HFF-Myc (cell line): ENCODE measurements at places on chromosomes 7 and 10.

GRCh38 chr10:62186999-62187675 is 81.5 kb downstream of the RTKN2 start:
- no peak for DNase-seq

DNA sequence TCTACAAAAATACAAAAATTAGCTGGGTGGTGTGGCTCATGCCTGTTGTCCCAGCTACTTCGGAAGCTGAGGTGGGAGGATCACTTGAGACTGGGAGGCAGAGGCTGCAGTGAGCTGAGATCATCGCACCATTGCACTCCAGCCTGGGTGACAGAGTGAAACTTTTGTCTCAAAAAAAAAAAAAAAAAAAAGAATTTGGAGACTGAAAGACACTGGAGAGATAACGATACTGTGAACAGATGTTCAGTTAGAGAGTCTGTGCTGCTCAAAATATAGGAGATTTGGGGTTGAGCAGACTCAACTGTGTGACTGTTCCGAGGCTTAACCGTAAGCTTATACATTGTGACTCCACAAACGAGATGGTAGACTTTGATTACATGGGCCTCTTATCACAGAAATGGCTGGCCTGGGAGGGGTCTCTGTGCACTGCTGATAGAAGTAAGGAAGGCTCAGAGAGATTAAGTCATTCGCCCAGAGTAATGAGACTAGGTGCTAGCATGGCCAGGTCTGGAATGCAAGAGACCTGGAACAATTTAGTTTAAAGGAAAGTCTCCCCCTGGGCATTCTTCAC is 19.4 kb downstream of the WBP1L start:
- DNase-seq, result no peak

GRCh38 chr10:13707156-13707881 is 120.6 kb downstream of the PRPF18 start:
- peak; percentile 84 for DNase-seq

- no peak for DNase-seq
These were observed 259.6 kb downstream of the SUGCT start for GRCh38 chr7:40394400-40394799.

DNA sequence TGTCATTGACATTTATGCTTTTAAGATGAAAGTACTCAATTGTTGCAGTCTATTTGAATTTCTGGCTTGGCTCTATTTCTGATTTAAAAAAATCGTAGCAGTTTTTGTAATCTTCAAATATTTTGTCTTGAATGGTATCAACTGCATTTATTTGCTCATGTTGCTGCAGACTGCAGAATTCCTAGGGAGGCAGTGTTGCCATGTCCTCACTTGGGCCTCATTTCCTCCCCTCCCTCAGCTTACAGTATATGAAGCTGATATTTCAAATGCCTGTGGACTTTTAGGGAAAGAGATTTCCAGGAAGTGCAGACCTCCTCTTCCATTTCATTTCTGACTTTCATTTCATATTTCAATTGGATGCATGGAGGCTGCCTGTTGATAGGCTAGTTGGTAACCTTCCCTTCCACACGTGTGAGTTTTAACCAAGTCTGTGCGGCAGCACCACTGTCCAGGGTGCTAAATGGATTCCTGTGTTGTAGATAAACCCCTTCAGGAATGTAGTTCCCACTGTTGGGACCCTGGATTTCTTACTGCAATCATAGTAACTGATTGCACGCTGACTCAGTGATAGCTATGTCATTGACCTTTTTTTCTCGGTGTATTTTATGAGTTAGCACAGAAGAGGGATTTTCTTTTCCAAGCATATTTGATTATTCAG is 17.5 kb downstream of the VPS50 start:
- DNase-seq, result no peak

DNA sequence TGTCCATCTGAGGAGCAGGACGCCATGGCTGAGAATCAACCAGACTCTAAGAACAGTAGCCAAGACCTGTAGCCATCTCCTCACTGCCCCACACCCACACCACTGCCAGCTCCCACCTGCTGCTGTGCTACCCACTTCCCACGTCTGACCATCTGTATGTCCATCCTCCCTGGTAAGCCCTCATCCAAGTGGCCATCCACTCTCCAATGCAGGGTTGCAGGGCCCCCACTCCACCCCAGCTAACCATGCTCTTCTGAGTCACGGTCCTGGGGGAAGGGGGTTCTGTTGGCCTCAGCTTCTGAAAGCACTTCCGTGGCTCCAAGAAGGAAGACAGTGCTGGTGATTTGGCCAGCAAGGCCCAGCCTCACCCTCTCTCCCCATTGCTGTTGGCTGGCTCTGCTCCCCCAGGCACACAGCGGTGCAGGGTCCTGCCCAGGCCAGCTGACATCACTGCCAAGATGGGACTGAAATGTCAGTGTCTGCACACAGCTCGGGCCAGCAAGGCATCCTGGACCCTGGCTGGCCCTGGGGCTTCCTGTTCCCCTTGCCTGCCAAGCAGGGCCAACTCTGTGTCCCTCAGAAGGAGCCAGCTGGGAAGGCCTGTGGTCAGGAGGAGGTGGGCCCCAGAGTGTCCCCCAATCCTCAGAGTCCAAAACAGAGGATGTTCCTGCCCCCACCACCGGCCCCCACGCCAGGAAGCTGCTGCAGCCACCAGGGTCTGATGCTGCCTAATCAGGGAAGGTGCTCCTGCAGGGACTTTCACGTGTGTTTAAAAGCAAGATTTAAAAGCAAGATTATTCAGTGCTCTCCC is 17.5 kb downstream of the RASGEF1A start:
- no peak for DNase-seq

- DNase-seq, result no peak
These were observed 5.6 kb downstream of the AKR1B15 start for GRCh38 chr7:134554417-134554966.

DNA sequence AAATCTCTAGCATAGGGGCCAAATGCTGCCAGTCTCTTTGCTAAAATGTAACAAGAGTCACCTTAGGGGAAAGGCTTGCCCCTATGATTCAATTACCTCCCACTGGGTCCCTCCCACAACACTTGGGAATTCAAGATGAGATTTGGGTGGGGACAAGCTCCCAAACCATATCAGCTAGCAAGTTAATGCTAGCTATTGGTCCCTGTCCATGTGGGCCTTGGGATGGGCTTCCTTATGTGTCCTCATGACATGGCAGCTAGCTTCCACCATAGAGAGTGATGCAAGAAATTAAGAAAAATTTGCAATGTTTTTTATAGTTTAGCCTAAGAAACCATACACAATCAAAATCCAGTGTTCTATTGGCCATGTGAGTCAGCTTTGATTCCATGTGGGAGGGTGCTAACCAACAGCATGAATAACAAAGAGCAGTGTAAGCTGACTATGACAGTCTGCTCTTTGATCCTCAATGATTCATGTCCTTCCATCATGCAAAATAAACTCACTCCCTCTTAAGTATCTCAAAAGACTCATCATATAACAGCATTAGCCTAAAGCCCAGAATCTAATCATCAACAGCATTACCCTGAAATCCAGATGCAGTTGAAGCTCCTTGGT is 21.7 kb upstream of the ZNF365 start:
- peak; percentile 7 for DNase-seq

- no peak for DNase-seq
These were observed 29.4 kb upstream of the LYZL1 start for GRCh38 chr10:29259498-29259897.

DNA sequence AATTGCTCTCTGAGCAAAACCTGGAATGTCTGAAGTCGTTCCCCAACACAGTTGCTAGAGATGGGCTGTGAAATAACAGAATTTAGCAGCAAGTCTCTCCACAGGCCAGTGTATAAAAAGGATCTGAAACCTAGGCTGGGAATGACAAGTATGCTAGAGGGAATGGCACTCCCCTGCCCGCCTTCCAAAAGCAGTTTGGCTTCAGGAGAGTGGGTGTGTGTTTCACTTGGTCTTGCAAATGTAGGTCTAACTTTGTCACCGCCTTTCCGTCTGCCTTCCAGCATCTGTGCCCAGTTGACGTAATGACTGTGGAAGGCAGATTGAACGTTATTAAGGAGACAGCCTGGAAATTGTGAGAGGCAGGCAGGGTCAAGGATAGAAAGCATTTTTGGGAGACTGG is 18.0 kb upstream of the MTURN start:
- DNase-seq, result no peak

DNA sequence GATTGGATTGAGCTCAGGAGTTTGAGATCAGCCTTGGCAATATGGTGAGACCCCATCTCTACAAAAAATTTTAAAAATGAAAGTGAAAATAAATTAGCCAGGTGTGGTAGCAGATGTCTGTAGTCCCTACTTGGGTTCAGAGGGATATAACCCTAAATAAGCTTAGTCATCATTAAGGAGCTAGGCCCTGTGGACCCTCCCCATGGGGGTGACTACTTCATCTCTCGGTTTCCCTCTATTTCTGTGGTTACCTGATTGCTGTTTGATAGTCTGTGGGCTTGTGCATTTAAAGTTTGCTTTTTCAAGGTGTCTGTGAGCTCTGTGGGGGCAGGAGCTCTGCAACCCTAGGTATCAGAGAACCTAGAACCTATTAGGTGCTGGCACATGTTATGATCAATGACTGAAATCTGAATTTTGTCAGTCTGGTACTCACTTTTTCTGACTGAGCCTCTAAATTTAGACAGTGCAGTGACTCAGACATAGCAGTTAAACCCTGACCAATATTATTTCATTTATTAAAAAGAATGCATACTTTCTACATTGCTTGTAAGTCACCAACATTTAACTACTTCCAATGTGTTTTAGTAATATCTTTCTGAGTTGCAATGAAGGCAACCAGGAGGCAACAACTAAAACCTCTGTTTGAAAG is 8.1 kb upstream of the CUZD1 start:
- DNase-seq, result no peak

GRCh38 chr7:2990949-2991470 is 52.7 kb downstream of the CARD11 start:
- no peak for DNase-seq

DNA sequence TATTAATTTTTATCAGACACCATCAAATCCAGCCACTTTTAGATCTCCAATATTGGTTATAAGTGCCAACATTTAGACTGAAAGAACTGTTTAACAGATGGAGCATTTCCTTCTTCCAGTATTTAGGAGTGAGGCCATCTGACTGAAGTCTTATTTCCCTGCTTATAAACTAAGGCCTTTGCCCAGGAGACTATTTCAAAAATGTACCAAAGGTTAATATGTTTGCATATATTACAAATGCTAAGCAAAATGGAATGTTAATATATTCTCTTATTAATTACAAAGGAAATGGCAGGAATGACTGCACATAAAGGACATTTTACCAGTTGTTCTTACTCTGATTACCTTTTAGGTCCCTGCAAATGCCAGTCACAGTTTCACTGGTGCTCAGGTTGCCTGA is 238.9 kb upstream of the PLXNA4 start:
- DNase-seq, result no peak

GRCh38 chr10:98269435-98269912 is 1.5 kb upstream of the LOXL4 start:
- no peak for DNase-seq

DNA sequence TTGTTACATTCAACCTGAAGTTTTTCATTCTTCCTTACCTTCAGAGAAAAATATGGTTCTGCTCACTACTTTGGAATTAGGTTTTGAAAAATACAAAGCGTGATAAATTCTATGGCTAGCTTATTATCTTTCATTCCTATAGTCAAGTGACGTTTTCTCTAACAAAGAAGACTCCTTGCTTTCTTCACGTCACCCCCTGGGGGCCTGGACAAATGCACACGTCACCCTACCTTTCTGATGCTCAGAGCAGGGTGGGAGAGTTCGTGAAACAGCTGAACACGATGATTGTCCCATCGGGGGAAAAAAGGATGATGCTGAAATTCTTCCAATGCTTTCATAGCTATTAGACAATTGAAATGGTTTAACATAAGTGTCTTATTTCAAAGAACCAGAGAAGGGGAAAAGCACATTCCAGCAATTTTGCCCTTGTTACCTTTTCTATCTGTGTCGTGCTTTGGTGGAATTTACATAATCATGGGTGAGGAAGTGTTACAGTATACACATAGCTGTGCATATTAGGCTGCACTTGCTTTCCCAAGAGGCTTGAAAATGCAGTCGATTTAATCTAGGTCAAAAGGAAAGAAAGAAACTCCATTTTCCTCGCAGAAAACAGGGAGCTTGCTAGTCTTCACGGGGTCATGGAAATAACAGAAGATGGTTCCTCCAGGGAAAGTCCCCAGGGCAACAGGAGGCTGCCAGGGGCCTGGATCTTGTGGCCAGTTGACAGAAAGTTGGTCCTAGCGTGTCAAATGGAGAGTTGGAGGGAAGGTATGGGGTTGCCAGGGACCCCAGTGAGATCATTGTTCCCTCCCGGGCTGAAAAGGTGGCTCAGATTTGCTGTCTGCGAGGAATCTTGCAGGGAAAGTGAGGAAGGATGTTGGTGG is 189.2 kb downstream of the CELF2 start:
- DNase-seq, result no peak

DNA sequence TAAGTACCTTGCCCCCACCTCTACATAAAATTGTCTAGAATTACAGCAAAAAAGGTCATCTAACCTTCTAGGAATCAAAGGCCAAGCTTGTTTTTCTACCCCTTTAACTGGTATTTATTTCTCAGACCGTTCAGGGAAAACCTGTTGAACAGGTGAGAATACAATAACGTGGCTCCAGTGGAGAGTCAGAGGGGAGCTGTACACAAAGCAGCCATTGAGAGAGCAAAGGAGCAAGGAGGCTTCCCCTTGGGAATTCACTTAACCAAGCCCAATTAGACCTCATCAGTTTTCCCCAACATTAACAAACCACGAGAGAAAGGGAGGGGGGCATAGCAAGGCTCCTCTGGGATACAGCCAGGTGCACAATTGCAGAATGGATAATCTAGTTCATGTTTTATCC is 101.9 kb downstream of the ELMO1 start:
- DNase-seq, result no peak

DNA sequence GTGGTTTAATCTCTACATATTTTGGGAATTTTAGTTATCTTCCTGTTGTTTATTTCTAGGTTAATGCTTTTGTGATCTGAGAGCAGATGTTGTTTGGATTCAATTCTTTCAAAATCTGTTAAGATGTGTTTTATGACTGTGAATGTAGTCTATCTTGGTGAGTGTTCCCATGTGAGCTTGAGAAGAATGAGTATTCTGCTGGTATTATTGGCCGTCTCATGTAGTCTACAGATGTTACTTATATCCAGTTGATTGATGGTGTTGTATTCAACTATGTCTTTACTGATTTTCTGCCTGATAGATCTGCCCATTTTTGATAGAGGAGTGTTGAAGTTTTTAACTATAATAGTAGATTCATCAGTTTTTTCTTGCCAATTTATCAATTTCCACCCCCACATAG is 141.4 kb upstream of the FOXP2 start:
- no peak for DNase-seq

GRCh38 chr7:18558503-18558902 is 63.0 kb downstream of the HDAC9 start:
- DNase-seq, result no peak

DNA sequence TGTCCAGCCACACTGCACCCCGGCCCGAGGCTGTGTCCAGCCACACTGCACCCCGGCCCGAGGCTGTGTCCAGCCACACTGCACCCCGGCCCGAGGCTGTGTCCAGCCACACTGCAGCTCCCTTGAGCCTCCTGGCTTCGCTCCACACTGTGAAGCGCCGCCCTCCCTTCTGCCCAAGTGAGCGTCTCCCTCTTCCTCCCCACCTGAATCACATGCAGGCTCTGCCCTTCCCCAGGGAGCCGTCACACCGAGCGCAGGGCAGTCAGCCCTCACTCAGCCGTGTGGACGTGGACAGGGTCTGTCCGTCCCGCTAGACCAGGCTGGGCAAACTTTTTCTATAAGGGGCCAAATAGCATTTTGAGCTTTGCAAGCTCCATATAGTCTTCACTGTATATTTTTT is 27.6 kb downstream of the CFAP46 start:
- DNase-seq, result no peak

GRCh38 chr7:117134889-117135552 is 181.7 kb downstream of the ST7 start:
- no peak for DNase-seq
